ENCODE measurements at places on chromosomes 4 and X.

DNA sequence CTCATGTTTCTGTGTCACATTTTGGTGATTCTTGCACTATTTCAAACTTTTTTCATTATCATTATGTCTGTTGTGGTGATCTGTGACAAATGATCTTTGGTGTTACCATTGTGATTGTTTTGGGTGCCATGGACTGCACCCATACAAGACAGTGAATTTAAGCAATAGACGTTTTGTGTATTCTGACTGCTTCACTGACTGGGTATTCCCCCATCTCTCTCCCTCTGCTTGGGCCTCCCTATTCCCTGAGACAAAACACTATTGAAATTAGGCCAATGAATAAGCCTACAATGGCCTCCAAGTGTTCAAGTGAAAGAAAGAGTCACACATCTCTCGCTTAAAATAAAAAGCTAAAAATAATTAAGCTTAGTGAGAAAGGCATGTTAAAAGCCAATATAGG, 60.2 kb downstream of the BANK1 start:
- DNase-seq = no peak

GRCh38 chr4:84263415-84263814, 235.7 kb downstream of the NKX6-1 start:
- no peak for DNase-seq

GRCh38 chrX:132292793-132293192, 73.5 kb upstream of the RAP2C start:
- DNase-seq = no peak

DNA sequence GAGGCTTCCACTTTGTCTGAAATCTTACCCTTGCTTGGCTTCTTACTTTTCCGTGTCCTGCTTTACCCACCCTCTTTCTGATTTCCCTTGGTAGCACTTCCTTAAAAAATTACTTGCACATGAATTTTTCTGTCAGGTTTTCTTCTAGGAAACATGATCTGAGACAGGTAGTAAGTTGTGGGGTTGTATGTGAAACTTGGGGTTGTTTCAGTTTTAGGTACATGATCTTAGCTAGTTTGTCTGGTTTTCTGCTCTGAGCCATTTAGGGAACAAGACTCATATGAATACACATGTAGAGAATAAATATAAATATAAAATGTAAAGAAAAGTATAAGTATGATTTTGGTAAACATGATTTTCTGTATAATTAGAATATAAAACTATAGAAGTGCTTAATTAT, 17.4 kb upstream of the ARMCX2 start:
- DNase-seq = no peak

GRCh38 chr4:9931146-9931545, 90.2 kb downstream of the SLC2A9 start:
- DNase-seq = no peak

DNA sequence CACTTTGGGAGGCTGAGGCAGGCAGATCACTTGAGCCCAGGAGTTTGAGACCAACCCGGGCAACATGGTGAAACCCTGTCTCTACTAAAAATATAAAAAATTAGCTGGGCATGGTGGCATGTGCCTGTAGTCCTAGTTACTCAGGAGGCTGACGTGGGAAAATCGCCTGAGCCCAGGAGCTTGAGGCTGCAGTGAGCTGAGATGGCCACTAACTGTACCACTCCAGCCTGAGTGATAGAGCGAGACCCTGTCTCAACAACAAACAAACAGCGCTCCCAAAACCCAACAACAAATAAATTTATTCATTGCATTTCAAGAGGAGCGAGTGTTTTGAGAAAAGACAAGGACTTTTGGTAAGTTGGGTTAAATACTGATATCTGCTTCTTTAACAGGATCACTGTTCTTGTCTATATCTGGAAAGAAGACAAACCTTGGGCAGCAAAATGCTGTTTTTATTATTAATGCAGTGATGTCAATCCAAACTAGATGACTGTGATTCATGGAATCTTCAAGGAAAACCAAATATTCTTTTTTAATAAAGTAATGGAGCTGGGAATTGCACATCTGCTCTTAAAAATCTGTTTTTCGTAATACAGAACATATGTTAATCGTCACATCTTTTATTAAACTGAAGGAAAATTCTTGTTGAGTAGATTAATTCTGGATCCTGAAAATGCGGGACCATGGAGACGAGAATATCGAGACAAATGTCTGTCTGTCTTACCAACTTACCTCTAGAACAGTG, 90.8 kb upstream of the LIMCH1 start:
- DNase-seq = no peak

GRCh38 chr4:127783955-127784770, 2.0 kb downstream of the HSPA4L start:
- DNase-seq = no peak

DNA sequence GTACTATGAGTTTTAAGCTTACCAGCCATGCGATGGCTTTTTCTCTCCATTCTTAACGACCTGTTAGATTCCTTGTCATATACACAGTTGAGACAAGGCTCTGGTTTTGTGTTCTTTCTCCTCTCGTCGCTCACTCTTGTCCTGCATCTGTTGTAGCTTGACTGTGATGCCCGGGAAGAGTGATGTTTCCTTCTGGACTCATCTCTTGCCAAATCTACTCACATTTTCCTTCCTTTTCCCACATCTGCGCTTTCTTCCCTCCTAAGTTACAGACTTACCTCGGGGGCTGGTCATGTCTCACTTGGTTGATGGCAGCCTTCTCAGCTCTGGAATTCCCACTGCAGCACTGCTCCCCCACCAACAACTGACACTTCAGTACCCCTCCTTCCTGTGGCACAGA, 4.8 kb upstream of the MAP7D3 start:
- DNase-seq = no peak

DNA sequence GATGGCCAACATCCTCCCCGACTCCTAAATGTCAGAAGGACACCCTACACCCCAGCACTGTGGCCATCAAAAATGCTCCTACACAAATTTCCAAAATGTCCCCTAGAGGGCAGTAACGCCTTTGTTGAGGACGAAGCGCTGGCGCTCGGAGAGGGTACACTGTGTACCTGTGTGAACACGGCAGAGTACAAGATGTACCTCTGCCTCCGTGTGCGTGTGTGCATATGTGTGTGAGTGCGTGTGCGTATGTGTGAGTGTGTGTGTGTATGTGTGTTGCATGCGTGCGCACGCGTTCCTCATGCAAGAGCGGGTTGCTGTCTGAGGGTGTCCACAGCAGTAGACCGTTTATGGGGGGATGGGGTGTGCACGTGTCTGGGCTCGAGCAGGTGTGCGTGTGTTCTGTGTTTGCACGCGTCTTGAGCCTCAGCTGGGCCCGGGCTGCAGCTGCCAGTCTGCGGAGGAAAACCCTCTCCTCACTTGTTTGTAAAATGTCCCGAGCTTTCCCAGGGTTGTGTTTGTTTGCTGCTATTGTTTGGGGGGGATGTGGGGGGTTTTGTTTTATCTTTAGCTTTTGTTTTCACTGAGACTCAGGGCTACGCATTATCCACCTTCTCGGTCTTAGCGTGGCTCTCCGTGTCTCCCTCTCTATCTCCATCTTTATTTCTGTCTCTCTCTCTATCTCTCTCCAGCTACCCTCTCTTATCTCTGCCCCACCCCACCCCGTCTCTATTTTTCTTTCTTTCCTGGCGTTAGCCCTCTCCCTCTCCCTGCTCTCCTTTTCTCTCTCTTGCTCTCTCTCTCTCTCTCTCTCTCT, 10.4 kb upstream of the TSPYL2 start:
- DNase-seq = peak; percentile 55

DNA sequence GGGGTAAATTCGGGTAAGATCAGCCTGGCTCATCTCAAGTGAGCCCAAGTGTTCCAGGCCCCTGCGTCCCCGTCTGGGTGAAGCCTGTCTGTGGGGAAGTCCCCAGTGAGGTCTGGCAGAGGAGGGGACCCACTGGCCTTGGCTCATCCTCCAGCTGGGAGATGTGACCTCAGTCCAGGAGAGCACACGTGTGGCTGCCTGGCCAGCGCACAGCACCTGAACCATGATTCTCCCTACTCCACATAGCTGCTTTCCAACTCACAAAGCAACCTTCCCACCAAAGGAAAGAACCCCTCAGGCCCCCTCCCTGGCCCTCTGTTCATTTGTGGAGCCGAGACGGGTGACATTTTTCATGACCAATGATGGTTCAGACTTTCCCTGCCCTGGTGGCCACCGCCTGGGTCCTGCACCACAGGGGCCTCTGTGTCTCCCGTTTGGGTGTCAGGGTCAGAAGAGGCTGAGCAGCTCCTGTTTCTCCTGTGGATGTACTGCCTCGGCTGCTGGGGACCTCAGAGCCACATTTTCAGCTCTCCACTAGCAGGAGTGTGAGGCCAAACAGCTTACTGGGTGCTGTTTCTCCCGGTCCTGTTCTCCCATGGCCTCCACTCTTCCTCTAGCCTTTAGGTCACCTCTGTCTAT, 111.4 kb downstream of the CPZ start:
- DNase-seq = no peak

DNA sequence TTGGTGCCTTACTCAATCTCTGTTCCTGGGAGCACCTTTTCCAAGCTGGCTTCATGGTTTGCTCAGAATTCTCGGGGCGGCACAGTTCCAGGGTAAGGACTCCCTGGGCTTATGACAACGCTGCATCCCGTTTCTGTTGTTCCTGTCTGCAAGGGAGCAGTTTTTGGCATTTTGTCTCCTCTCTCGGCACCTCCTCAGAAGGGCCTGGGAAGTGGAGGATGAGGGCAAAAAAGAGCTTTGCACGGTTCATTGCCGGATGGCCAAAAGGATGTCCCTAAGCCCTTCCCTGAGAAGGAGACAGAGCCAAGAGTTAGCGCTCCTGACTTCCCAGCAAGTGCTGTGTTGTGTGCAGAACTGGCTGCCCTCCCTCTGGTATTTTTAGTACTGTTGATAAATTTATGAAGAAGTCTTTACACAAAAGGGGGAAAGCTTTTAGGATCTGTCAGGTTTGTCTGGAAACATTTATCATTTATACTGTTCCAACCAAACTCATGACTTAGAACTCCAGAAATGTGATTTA, 13.4 kb downstream of the SRD5A3 start:
- DNase-seq = no peak

- DNase-seq = no peak
Measured at GRCh38 chrX:78063687-78064086, 40.4 kb upstream of the PGK1 start.

DNA sequence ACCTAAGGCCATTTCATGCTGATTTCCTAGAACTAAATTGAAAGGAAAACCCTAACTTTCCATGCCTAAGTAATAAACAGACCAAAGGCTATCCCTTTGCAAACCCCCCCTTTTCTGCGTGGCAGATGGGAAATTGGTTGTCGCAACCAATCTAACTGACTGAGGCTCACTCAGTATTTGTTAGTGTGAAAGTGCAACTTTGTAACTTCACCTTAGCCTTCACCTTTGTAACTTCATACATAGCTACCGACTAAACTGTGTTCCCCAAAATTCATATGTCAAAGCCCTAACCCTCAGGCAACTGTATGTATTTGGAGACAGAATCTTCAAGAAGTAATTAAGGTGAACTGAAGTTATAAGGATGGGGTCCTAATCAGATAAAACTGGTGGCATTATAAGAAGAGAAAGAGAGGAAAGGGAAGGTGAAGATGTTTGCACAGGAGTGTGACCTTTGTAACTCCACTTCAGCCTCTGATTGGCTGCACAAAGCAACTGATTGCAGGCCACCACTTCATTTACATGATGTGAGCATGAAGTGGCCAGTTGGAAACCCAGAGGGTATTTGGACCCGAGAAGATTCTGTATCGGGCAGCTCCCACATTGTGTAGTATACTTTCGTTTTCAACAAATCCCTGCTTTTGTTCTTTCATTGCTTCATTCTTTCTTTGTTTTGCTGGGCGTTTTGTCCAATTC, 4.9 kb upstream of the TMEM33 start:
- DNase-seq = no peak

DNA sequence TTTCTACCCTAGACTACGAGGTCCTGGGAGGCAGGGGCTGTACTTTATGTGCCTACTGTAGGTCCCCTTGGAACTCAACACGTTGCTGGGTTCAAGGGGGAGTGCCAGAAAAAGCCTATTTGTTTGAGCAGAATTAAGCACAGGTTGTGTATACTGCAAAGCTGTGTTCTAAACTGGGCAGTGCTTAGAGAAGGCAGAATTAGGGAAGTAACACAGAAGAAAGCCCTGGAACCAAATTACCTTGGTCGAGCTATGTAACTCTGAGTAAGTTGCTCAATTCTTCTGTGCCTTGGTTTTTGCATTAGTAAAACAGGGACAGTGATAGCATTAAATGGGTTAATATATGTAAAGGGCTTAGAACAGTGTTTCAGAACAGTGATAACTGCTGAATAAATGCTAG, 245.0 kb upstream of the SFRP2 start:
- no peak for DNase-seq

DNA sequence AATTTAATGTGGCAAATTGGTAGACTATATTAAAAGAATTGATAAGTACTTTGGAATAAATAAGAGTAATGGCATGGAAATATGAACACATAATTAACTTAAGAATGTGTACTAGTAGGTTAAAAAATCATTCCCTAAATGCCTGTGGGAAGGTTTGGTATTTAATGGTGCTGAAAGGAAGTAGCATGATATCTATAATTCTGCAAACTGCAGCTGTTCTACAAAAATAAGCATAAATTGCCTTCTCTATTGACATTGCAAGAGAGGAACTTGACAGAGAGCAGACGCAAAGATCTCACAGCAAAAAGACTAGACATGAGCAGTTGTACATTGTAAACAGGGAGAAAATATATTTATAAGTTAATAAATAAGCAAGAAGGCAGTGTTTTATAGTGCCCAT, 752.5 kb upstream of the PCDH10 start:
- no peak for DNase-seq

DNA sequence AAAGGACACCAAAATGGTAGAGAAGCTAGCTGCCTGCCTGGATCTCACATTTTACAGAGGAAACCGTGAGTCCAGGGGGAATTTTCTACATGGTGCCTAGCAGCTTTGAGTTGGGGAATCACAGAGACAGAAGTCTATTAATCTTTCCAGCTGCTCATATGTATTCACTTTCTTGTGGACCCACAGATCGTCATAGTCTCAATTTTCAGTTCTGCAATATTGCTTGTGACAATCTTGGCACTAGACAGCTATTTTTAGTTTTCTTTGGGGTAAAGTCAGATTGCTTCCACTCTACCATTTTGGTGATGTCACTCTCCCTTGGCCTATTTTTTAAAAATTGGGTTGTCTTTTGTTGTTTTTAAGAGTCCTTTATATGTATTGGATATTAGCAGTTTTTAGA, 233.4 kb upstream of the STK26 start:
- DNase-seq = no peak

DNA sequence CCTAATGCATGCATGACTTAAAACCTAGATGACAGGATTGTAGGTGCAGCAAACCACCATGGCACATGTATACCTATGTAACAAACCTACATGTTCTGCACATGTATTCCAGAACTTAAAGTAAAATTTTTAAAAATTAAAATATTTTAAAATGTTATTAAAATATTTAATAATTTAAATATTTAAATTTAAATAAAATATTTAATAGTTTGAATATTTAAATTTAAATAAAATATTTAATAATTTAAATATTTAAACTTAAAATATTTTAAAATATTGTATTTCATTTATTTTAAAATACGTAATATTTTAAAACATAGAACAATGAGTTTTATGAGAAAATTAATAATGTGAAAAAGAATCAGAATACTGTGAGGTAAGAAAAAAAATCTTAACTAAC, 117.9 kb downstream of the SLC39A8 start:
- DNase-seq = no peak

Data from activated CD4-positive, alpha-beta T cell treated with anti-CD3 and anti-CD28 coated beads for 1 hour (primary cell).